CD8-positive, alpha-beta T cell (primary cell): ENCODE measurements at places on chromosomes 5 and 9.

- no peak for DNase-seq
These were observed 2.5 kb upstream of the RAB14 start for GRCh38 chr9:121204121-121204520.

GRCh38 chr5:95432779-95433178, 41.6 kb downstream of the FAM81B start:
- DNase-seq = no peak

DNA sequence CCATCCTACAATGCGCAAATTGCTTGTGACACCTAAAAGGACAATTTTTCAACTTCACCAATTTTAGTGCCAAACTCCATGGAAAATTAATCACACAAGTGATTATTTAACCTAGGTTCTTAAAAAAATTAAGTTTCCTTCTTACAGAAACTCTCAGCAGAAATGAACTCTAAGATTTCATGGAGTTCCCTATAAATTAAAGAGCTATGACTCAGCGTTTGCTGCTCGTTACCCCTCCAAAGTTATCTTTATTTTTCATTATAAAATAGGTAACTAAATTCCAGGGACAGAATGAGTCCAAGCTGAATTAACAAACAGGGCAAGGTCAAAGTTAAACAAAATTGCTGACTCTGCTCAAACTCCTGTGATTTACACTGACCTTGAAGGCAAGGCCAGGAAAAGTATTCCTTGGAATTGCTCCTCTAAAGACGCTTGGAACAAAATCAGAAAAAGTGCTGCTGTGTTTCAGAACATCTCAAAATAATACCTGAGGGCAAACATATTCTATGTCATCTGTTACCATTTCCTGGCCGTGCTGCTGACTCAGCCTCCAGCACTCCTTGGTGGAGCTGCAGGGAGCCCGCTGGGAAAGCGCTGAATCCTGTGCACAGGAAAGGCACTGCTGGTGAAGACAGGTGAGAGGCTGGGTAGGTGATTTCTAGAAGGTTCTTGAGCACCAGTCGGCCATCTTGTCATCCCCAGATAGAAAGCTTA, 2.5 kb upstream of the CMBL start:
- no peak for DNase-seq

DNA sequence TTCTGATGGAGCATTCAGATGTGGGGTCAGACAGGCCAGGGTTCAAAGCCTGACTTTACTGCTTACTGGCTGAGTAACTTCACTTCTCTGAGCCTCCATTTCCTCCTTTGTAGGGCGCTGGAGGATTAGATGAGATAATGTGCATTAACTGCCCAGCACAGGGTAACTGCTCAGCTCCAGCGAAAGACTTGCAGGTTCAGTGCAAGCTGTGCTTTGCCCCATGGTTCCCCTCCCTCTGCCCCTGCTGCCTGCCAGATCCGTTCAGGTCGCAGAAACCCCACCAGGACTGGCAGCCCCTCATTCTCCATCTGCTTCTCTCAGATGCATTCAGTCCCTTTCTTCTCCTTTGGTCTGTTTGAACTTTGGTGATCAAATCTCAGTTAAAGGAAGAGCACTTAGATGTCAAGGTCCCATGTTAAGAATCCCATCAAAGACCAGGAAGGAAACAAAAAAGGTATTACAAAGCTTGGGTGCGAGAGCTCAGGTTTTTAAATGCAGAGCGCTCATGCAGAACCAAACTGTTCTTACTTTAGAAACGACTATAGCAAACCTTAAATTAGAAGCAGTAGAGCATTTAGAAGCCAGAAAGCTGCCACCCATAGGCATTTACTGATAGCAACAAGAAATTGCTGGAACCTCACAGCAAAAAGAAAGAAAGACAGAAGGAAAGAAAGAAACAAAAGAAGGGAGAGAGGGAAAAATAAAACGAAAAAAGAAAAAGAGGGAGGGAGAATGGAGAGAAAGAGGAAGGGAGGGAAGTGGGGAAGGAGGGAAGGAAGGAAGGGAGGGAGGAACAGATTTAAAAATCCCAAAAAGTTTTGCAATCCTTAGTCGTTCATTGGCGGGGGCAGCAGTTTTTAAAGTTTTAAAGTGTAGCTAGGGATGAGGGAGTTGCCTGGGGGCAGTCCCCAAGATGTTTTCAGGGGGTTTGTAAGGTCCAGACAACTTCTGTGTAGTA, 23.5 kb downstream of the AFAP1L1 start:
- DNase-seq = no peak

GRCh38 chr5:58094031-58094430, 365.9 kb downstream of the PLK2 start:
- no peak for DNase-seq

GRCh38 chr5:155260798-155261197, 247.2 kb downstream of the KIF4B start:
- DNase-seq = no peak

DNA sequence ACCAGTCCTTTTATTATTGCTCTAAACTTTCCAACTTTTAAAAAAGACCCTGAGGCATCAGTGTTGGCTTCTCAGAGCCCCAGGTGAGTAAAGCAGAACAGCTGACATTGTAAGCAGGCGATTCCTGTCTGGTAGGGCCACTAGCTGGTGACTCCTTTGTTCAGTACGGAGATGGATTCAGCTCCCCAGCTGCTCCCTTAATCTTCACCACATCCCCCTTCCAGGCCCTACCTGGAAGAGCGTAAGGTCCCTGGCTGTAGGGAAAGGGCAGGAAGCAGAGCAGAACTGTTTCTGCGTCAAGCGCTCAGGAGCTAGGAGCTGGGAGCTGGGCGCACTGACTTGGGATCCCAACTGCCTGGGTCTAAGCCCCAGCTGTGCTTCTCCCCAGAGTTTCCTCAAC, 203.7 kb upstream of the TAS2R1 start:
- no peak for DNase-seq

- DNase-seq = no peak
These were observed 1.1 kb downstream of the MAST4 start for GRCh38 chr5:66597183-66597757.

DNA sequence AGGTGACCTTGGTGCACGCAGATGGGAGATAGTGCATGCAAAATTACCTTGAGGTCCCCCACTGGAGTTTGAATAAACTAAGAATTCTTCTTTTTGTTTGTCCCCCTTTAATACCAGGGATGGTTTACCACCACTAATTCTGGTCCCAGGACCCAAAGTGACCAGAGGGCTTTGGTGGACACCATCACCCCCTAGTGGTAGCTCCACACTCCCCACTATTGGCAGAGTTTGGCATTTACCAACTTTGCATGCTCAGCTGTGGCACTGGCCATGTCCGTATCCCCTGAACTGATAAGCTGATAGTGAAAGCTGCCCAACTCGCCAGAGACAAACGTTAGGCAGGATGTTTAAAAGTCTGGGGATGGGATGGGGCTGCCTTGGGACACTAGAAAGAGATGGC, 3.3 kb downstream of the ASTN2 start:
- no peak for DNase-seq

- DNase-seq = no peak
These were observed 27.2 kb downstream of the SLC35A4 start for GRCh38 chr5:140591747-140592372.

DNA sequence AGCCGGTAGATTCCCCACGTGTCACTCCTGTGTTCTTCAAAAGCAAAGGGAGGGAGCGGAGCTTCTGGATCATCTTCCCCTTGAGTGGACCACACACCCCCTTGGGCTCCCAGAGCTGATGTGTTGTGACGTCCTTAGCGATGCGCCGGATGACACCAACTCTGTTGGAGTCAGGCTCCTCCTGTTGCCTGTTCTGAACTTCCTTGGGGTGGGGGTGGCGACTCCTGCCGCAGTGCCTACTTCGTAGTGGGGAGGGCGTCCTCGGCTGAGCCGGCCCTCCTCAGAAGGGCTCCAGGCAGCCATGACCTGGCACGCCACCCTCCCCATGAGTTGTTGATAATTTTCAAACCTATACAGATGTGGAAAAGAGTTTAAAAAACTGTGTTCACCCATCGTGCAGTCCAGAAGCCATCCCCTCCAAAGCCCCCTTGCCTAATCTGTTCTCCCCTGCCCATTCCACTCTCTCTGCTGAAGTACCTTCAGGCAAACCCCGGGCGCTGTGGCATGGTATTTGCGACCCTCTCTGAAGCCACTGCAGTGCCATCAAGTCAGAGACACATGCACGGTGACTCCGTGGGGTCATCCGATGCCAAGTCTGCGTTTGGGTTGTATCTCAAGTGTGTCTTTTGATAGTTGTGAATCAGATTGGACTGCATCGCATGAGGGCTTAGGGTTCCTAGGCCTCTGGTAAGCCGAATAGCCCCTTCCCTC, 16.7 kb downstream of the EXOC3 start:
- DNase-seq = no peak

DNA sequence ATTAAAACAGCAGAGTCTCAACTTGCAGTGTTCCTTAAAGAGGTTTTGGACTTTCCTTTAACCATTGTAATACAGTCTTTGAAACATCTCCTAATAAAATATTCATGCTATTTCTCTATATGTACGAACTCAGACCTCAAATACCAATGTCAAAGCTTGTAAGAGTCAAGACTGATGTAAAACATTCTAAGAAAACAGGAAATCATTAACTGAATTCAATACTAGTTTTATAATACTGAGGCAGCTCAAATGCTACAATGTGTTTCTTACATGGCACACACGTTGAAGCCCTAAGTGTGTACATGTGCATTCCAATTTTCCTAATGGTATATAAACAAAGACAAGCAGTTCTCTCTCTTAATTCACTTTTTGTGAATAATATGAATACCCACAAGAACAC, 11.6 kb downstream of the PSIP1 start:
- no peak for DNase-seq

GRCh38 chr5:158637039-158637438, 462.7 kb downstream of the EBF1 start:
- no peak for DNase-seq

DNA sequence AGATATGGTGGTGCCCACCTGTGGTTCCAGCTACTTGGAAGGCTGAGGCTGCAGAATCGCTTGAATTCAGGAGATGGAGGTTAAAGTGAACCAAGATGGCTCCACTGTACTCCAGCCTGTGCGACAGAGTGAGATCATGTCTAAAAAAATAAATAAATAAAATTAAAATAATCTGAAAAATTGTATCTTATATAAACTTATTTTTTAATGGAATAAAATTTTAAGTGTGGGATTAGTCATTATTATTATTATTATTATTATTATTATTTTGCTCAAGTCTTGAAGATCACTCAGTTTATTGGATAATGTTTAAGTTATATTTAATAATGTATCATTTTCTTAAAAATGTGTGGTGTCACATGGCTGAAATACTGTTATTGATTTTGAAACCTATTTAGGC, 688.0 kb upstream of the COX7C start:
- no peak for DNase-seq

GRCh38 chr9:108095496-108095895, 605.9 kb upstream of the KLF4 start:
- DNase-seq = no peak

DNA sequence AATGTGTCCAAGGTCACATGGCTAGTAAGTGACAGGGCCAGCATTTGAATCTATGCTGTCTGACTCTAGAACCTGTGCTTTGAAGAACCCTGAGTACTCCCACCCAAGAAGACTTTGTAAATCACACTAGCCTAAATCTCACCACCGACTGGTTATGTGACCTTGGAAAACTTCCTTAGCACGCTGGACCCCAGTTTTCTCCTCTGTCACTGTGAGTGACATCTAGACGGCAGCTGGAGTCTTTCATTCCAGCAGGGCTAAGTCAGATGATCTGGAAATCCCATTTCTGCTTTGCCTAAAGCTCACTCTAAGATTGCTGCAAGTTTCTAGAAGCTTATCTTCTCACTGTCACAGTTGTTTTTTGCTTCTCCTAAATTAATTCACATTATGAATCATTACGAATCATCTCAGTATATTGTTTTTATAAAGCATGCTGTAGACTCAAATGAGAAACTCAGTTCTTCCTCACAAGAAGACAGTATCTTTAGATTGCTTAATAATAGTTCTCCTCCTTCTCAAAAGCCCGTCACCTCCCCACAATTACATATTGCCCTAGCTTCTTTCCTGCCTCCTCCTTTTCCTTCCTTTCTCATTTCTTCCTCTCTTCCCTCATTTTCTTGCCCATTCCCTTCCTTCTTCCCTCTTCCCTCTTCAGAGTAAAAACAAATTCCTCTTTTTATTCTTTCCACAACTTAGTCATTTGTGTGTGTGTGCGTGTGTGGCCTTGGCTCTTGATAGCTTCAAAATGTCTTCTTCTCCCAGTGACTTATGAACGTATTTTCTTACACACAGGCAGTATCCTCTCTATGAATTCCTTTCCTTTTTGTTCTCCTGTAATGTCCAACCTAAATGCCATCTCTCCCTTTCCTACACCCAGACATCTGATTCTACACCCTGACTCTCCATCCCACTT, 16.8 kb downstream of the ALDOB start:
- no peak for DNase-seq

- DNase-seq = no peak
These were observed 8.7 kb upstream of the TRPC7 start for GRCh38 chr5:136374003-136374402.

- no peak for DNase-seq
These were observed 91.0 kb upstream of the RETREG1 start for GRCh38 chr5:16707869-16708192.

DNA sequence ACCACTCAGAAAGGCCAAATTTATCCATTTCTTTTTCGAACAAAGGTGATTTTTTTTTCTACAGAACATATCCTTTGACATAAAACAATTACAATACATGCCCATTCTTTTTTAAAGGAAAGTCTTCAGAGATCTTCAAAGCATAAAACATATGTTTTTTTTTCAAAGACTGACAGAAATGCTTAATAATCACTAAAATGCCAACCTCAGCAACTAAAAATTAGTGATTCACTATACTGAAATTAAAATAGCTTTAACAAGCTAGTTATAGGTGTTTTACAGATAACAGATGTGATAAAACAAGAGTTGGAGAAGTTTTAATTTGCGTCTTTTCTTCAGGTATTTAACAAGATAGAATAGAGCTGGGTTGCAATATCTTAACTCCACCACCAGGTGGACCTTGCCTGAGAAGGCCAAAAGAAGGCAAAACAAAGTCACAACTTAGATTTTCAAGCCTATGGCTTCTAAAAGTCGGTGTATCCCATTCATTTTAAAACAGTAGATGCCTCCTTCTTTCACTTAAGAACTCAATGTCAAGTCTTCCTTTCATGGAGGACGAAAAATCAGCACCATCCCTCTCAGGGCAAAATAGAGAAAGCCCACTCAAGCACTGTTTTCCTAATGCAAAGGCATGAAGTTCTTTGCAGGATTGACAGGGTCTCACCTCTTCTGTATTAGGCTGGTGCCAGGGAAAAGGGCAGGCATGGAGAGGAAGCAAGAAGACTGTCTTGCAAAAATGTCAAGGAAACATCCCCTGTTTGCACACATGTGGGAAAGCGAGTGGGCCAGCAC, 31.1 kb upstream of the CPLX2 start:
- no peak for DNase-seq
